Stimulated activated CD8-positive, alpha-beta memory T cell treated with anti-CD3 and anti-CD28 coated beads, Interleukin-2, amount 100 ng/mL, for 1 hour (primary cell): ENCODE measurements at places on chromosomes 2 and 18.

GRCh38 chr2:189623049-189623448, 38.2 kb upstream of the ASNSD1 start:
- DNase-seq, result no peak

GRCh38 chr2:67416136-67416535, 19.0 kb downstream of the ETAA1 start:
- DNase-seq, result no peak

GRCh38 chr2:135773917-135774316, 32.3 kb downstream of the UBXN4 start:
- DNase-seq, result no peak

- no peak for DNase-seq
Measured at GRCh38 chr2:165293440-165294420, 54.5 kb downstream of the SCN2A start.

- DNase-seq, result no peak
Measured at GRCh38 chr18:45336448-45336847, 278.8 kb upstream of the SLC14A2 start.

GRCh38 chr18:21331065-21331464, 89.0 kb downstream of the GREB1L start:
- no peak for DNase-seq

DNA sequence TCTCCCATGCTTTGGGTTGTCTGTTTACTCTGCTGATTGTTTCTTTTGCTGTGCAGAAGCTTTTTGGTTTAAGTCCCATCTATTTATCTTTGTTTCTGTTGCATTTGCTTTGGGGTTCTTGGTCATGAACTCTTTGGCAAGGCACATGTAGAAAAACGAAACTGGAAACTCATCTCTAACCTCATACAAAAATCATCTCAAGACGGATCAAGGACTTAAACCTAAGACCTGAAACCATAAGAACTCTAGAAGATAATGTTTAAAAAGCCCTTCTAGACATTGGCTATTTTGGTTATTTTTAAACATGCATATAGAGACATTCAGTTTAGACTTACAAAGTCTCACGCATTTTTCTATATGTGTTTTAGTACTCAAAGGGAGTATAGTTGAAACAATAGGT, 1164.3 kb upstream of the GYPC start:
- no peak for DNase-seq

DNA sequence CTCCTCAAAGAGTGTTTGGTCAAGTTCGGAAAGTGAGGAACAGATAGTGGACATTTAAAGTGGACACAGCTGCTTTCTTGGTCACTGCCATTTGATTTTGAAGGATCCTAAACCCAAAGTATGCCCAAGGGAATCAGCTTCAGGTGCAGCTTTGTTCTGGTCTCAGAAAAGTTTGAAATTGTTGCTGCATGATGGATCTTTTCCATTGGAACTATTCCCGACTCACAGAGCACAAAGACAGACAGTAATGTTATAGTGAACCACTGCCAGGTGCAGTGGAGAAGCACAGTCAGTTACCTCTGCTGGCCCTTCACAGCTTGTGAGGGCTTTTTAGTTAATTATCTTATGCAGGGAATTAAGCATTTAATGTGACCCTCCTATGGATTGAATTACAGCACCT, 301.7 kb downstream of the PHLPP1 start:
- no peak for DNase-seq
